ENCODE measurements at places on chromosomes 5 and 9.

GRCh38 chr9:130543368-130543767 is 36.0 kb upstream of the FUBP3 start:
- DNase-seq = no peak

DNA sequence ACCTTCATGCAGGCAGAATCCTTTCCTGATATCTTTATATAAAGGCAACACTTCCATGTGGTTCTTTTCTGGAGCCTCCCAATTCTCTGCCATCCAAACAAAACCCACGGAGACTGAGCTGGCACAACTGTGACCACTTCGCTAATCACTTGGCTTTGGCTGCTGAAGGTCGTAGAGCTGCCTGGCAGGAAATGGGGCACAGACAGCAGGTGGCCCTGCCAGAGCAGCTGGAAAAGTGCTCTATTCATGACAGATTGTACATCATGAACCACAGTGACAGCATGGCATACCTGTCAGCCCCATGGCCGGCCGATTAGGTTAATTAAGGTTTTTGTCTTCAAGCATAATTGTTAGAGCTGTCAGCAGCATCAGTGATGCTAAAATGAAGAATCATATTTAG is 141.9 kb upstream of the ANKRD55 start:
- no peak for DNase-seq

- no peak for DNase-seq
These were observed 10.4 kb downstream of the TRIM14 start for GRCh38 chr9:98108531-98109031.

DNA sequence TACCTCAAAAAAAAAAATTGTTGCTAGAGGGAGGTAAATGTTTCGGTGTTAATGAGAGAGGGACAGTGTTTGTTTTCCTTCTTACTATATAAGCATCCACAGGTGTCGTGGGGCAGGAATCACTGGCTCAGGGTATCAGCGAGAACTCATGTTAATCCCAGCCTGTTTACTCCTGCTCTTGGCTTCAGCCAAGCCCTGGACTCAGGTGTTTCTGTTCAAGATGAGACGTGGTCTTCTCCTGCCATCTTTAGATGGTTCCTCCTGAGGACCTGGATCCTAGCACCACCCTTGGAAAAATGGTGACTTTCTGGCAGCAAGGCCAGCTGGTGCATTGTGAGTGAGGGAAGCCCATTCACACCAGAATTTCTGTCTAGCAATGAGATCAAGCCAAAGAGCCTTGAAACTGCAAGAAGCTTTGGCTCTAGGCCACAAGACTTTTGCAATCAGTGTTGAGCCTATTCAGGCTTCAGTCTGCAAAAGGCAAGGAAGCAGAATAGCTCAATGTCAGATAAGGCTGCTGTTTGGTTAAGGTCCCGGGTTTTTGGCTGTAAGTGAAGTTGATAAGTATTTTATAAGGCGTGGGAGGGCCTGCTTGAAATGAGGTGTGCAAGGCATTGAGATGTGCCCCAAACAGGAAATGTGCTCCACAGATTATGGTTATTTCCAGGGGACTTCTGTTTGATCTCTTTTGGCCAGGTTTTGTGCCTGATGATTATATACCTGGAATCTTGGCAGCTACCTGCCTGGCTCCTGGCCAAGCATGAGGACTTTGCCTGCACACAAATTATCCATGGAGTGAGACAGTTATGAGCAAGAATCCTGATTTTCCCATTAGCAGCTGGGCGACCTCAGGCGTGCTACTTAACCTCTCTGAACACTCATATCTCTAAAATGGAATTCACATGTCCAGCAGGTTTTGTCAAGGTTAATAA is 99.8 kb downstream of the TENT4A start:
- no peak for DNase-seq

DNA sequence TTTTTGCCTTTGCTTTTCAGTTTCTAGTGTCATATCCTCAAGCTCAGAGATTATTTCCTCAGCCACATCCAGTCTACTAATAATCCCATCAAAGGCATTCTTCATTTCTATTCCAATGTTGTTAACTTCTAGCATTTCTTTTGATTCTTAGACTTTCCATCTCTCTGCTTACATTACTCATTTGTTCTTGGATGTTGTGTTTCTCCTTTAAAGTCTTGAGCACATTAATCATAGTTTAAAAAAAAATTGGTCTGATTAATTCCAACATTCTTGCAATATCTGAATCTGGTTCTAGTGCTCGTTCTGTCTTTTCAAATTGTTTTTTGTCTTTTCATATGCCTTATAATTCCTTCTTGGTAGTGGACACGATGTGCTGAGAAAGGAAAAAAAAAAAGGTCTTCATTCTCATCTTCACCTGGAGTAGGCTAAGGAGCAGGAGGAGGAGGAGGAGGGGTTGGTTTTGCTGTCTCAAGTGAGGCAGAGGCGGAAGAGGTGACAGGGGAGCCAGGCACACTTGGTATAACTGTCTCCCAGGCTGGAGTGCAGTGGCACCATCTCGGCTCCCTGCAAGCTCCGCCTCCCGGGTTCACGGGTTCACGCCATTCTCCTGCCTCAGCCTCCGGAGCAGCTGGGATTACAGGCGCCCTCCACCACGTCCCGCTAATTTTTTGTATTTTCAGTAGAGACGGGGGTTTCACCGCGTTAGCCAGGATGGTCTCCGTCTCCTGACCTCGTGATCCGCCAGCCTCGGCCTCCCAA is 16.3 kb downstream of the PRXL2C start:
- DNase-seq = no peak

GRCh38 chr5:103745353-103746065 is 182.9 kb upstream of the NUDT12 start:
- DNase-seq = no peak

DNA sequence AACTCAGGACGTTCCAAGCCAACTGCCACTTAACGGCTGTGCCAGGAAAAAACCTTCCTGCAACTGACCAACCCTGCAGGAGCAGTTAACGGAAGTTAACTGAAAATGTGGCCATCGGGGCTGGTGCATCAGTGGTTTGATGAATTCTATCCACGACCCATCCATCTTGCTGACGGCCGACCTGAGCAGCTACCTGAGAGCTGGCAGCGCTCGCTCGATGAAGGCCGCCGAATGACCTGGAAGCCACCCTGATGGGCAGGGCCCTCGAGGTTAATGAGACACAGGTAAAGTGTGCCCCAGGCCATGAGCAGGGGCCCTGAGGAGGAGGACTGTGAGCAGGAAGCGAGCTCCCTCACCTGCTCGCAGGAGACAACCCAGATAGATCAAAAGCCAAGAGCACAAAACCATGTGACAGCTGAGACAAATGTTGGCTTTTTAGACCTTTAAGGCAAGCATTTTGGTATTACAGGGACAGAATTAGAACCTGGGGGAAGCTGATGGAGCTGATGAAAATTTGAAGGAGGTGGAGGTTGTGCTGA is 35.3 kb upstream of the FLT4 start:
- no peak for DNase-seq

DNA sequence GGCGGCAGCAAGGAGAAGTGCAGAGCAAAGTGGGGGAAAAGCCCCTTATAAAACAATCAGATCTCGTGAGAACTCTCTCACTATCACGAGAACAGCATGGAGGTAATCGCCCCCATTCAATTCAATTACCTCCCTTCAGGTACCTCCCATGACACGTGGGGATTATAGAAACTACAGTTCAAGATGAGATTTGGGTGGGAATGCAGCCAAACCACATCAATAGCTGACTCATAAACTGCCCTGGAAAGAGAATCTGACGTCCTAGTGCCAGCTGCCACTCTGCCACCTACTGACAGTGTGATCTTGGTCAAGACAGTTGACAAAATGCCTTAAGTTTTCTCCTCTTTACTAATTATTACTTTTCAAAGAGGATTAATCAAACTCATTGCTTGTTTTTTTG is 128.3 kb downstream of the GPBP1 start:
- DNase-seq = no peak

- no peak for DNase-seq
These were observed 154.2 kb upstream of the TNPO1 start for GRCh38 chr5:72662305-72662704.

GRCh38 chr5:3481175-3481574 is 114.5 kb upstream of the IRX1 start:
- no peak for DNase-seq

GRCh38 chr5:447501-447900 is 4.5 kb downstream of the EXOC3 start:
- no peak for DNase-seq

- no peak for DNase-seq
These were observed 131.9 kb downstream of the BOD1 start for GRCh38 chr5:173484569-173484968.

GRCh38 chr9:116243708-116244107 is 90.1 kb downstream of the PAPPA start:
- no peak for DNase-seq

DNA sequence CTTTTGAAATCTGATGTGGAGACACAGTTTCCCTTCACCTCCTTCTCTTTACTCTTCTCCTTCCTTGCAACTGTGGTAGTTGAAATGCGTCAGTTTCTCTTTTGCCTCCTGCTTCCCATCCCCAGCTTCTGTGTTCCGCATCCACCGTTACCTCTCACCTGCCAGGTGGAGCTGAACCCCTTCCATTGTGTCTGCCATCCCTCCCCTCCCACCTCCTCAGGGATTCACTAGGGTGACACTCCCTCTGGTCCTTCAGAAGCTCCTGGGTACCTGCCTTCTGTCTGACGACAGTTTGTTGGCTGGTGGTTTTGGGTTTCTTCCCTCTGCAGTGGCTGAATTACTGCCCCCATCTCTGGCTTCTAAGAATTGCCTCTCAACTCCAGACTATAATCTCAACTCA is 132.1 kb downstream of the SLC24A2 start:
- no peak for DNase-seq

- no peak for DNase-seq
These were observed 53.4 kb downstream of the LRRC70 start for GRCh38 chr5:62631909-62632580.

DNA sequence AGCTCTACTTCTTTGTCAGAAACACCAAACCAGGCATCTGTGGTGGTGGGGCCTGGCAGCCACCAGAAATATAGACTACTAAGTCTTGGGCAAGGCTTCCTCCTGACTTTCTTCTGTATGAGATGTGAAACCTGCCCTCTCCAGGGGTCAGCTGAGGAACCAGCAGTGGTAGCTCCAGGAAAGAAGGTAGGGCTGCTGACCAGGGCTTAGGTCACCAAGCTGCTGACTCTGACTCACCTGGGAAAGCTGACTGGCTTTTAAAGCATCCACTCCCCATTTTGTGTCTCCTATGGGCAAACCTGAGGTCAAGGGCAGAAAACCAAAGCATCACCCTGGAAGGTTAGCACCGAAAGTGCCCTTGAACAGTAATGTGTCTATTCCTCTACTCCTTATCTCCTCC is 10.4 kb upstream of the SH3TC2 start:
- DNase-seq = no peak

DNA sequence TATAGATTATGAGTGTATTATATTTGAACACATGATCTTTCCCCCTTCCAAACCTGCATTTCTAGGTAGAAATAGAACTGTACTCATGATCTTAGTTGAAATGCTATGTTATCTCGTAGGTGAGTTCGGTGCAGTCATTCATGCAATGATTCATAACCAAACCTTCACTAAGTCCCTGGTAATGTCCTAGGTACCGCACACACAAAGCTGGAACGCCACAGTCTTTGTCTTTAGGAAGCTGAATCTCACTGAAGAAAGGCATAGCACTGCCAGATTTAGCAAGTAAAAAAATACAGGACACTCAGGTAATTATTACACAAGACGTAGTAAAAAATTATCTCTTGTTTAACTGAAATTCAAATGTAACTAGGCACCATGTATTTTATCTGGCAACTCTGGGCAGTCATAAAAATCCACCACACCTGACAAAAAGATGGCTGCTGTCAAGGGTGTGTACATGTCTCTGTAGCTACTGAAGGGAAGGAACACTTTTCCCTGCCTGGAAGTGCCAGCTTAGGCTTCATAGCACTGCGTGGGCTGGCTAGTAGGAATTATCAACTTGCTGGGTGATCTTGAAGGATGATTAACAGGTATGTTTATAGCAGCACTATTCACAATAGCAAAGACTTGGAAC is 28.0 kb upstream of the TXN start:
- no peak for DNase-seq

GRCh38 chr5:23029290-23029689 is 176.1 kb upstream of the CDH12 start:
- DNase-seq = no peak

GRCh38 chr9:31388660-31389059 is 995.8 kb upstream of the ACO1 start:
- DNase-seq = no peak

GRCh38 chr9:8734760-8735159 is 935.2 kb upstream of the DMAC1 start:
- DNase-seq = no peak

- DNase-seq = no peak
These were observed 91.4 kb downstream of the TSSK1B start for GRCh38 chr5:113343343-113343742.

DNA sequence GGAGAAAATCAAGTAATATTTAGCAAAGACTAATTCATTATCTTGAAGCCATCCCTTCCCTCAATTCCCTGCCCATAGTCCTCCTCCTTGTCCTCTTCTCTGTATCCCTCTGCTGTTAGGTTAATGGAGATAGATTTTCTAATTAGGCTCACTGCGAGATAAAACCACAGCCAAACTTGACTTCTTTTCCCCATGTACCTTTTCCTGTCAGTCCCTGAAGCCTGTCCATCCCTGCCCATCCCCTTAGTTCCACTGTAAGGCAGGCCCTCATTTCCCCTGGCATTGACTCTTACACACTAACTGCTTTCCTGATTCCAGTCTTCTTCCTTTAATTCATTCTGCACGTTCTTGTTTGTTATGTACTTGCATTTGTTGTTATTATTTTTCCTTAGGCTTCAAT is 1.2 kb downstream of the TLR4 start:
- DNase-seq = no peak

DNA sequence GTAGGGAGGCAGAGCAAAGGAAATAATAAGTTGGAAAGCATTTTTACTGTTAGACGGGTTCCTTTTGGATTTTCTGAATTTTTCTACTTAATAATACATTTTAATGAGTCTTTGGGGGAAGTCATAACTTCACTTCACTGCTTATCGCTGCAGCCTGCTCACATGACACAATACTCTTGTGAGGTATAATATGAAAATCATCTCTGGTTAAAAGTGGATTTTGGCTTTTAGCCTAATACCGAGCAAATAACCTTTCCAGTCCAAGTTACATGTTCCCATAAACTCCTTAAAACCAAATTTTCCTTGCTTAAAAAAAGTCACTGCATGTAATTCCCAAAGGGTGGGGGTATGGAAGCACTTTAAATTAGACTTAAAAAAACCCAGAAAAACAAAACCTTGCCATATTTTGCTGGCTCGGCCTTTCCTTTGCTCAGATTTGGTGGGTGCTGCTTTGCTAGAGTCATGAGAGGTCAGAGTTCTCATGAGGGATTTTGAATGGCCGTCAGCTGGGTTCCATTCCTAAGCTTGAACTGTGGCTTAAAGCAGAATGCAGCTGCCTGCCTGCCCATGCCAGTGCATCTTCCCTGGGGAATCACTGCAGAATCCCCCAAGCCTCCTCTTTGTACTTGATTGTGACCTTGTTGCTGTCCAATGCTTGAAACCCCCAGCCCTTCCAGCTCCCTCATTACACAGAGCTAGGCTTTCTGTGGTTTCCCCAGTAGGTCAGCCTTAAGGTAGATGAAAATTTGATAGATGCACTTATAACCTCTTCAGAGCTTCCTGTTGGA is 331.8 kb downstream of the KDM4C start:
- DNase-seq = no peak

- DNase-seq = no peak
These were observed 35.5 kb upstream of the EMB start for GRCh38 chr5:50476549-50476948.

Data from fibroblast of skin of left biceps (primary cell).